ENCODE measurements at places on chromosomes 4 and X. TPM values are rescaled to one million over a fixed set of nuclear protein-coding genes. Genes with fewer than 3 reads are reported as not detected.

GRCh38 chr4:98745366-98745765 is 87.0 kb upstream of the TSPAN5 start:
- peak; percentile 56 for DNase-seq

DNA sequence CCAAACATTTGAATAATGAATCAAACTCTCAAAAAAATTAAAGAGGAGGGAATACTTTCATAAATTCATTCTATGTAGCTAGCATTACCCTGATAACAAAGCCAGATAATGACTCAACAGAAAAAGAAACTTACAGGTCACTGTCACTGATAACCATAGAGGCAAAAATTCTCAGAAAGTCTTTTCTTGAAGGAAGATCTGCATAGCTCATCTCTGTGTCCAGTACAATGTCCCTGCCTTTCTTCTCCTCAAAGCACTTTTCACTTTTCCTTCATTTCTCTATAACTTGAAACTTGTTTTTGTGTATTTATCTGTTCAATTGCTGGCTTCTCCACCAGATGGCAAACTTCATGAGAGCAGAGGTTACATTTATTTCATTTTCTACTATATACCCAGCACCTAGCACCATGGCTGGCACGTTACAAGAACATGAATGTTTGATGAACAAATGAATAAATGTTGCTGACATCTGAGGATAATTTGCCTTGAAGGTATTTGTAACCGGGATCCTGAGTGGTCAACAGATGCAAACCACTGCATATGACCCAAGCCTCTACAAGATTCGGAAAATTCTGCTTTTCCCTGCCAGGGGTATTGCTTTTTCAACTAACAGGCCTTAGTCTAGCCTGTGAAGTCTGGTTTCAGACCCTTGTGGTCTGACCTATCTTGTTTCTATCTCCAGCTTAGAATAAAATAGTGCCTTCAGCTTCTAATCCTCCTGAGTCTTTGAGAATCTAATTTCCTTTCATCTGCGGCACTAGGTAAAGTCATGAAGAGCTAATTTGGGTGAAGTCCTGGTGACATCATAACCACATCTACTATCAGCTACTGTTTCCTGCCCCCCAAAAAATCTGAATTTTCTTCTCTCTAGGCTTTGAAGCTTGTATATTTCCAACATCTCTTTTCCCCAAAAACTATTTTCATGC is 52.5 kb upstream of the ANTXR2 start:
- peak; percentile 50 for DNase-seq

DNA sequence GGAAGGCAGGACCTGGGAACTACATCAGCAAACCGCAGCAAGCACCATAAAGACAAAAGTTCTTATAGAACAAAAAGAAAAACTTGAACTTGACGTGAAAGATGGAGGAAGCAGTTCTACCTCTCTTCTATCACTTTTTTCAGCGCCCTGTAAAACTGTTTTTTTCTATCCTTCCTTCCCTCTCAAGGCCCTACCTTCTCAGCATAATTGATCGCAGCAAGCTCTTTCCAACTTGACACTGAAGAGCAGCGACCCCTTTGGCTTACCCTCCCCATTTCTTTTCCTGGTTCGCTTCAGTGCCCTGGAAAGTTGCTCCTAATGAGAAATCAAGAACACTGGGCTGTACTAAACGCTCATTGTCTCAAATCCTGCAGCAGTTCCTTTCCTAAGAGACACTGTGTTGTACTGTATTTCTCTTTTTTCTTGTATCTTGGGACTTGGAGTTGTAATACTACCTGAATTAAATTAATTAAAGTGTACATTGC is 150.6 kb upstream of the SLC4A4 start:
- DNase-seq: peak; percentile 70

DNA sequence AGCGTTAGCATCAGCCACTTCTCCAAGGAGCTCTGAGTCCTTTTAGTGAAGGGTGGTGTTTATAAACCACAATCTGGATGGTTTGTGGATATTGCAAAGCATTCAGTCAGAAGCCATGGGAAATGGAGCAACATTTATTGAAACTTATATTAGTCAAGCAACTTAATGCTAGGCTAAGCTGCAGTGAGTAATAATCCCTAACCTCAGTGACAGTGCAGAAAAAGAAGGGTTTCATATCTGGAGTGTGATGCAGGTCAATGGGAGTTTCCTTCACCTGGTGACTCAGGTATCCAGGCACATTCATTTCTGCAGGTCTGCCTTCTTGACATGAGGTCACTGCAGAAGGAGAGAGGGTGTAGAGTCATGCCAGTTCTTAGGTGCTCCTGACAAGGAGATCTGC is 10.4 kb upstream of the DRD5 start:
- no peak for DNase-seq

DNA sequence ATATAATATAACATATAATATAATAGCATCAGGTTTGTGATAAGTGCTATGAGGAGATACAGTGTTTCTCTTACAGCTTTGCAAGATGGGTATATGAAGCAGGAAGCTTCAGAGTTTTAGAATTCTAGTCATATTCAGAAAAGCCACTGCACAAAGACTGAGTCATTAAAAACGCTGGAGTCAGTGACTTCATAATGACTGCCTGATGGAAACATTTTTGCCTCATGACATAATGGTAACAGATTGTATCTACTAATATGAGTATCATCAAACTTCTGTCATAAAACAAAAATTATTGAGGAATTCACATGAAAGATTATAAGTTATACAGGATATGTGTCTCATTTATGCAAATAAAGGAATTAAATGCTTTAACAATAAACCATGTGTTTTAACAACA is 46.8 kb downstream of the EPHA5 start:
- no peak for DNase-seq

DNA sequence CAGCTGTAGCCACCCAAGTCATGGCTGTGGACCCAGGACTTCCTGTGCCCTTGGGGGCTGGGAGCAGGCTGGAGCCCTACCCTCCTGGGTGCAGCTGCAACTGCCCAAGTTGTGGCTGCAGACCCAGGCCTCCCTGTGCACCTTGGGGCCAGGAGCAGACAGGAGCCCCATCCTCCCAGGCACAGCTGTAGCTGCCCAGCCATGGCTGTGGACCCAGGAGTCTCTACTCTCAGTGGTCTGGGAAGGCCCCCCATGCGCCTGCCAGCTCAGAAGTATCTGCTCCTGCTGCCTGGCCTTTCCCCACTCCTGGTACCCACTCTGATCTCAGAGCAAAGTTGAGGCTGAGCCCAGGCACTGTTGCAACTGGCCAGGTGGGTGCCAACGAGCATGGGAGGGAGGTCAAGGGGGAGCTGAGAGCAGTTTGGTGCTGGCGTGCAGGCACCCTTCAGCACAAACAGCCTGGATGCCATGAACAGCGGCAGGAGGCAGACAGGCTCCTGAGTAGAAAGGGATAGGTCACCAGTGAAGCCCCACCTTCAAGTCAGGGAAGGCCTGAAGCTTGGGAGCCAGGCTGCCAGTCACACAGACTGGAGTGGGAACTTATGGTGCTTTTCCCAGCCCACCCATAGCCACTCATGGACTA is 21.5 kb downstream of the PRRG1 start:
- no peak for DNase-seq

DNA sequence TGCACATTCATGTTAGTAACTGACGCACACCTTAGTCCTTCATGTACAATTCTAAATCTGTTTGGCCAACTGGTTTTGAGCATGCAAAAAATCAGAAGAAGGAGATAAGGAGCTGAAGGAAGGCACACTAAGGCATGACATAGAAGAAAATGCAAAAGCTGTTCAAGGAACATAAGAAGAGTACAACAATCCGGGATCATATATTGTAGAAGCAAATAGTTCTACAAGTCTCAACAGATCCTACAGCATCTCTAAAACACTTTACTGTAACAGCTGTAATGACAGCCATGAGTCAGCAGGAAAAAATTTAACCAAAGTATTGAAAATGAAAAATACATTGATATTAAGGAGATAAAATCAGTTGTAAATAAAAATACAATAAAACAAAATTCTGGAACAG is 57.7 kb downstream of the KLHL13 start:
- no peak for DNase-seq

DNA sequence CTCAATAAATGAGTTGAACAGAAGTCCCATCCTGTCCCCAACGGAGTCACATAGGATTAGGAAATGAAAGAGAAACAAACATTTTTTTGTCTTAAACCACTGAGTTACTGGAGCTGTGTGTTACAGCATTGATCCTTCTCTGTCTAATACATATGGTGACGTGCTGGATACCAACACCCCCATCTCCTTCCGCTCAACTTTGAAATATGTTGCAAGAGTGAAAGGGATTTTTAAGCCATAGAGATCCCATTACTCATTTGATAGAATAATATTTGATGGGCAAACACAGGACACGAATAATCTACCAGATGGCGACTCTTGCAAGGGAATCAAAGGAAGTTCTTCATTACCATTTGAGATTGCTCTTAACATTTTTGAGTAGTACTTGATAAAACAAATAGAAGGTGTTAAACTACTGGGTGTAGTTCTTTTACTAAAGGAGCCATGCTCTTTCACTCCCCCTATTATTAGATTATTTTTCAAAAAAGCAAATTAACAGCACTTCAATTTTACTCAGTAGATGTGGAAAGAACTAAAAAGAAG is 140.5 kb downstream of the PACRGL start:
- no peak for DNase-seq

- DNase-seq: no peak
These were observed 969.3 kb upstream of the FTHL17 start for GRCh38 chrX:32041181-32041580.

GRCh38 chr4:123216946-123217345 is 179.6 kb upstream of the SPRY1 start:
- DNase-seq: no peak

DNA sequence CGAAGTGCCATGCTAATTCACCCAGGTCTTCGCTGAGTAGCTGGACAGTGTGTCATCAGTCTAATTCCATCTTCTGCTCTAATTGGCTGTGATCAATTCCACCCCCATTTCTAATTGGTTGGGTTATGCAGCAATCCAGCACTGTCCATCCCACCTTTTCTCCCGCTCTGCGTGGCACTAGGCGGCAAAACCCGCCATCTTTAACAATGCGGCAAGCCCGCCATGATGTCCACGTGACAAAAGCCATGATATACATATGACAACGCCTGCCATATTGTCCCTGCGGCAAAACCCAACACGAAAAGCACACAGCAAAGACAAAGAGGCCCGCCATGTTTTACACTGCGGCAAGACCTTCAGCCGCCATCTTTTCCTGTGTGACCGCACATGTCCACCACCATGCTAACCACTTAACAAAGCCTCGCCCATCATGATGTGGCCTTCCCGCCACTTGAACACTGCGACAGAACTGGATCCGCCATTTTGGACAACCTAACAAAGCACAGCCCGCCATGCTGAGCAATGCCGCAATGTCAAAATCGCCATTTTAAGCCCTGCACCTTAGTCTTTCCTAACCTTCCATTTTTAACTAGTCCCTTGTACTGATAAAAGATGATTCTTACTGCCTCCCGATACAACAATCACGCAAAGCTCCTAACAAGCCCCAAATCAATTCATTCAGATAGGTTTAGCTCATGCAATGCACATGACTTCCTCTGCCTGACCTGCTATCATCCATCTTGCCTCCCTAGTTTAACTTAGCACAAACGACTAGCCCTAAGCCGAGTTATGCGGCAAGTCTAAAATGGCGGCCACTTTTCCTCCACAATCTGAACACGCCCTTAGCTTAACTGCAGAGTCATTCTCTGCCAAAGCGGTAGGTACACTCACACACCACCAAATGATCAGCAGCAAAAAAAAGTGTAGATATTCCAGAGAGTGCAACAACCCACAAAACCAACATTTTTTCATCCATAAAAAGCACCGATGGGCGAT is 288.3 kb downstream of the CHIC1 start:
- DNase-seq: no peak

DNA sequence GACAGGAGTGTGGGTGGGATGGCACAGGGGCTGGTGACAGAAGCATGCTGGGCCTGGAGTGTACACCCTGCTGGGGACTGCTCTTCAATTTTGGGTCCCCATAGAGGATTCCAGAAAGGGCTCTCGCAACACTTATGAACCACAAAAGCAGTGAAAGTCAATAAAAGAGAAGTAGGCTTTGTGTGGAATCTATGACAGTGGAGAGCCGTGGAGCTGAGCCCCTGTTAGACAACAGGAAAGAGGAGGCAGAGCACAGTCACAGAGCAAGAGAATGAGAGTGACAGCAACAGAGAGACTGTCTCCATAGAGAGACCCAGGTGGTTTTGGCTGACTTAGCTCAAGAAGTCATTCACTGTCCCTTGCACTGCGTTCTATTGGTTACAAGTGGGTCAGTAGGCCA is 135.1 kb upstream of the ATP6AP2 start:
- DNase-seq: no peak

DNA sequence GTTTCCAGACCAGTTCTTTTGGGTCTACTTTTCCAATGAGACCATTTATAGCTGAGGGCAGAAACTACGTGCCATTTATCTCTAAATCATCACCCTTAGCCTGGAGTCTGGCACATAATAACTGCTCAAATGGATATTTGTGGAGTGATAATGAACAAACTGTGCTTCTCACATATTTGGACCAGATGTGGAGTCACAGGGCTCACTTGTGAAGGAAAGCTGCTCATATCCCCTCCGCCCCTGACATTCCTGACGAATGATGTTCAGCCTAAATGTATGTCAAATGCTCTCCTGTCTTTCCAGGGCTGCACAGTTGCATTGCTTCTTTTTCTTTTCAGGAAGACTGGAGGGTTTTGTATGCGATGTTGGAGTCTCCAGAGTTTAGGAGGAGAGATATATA is 110.1 kb downstream of the GBA3 start:
- no peak for DNase-seq

DNA sequence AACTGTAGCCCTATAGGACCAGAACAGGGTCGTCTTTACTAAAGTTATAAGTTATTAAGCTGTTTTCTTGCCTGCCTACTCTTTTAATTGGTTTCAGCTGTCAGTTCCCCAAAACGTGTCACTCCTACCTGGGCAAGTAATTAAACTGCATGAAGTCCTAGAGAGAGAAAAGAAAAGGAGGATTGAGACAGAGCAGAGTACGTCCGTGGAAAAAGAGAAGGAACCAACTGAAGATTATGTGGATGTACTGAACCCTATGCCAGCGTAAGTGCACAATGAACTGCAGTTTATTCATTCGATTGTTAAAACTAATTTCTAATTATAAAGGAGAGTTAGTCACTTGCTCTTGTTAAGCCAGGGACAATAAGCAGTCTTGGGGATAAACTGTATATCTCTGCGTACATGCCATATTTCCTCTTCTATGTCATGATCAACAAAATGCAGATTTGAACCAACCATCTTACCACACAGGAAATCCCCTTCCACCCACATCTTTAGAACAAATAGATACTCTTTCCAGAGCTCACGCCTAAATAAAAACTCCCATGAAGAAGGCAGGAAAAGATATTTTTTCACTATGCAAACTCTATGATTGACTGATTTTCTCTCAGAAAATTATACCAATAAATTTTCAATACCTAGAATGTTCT is 22.8 kb downstream of the STAP1 start:
- no peak for DNase-seq

GRCh38 chr4:73068491-73069337 is 802 bp downstream of the COX18 start:
- DNase-seq: peak; percentile 22

GRCh38 chrX:72169008-72169728 is 12.4 kb upstream of the PIN4 start:
- DNase-seq: no peak

GRCh38 chr4:107065201-107065600 is 29.1 kb upstream of the DKK2 start:
- no peak for DNase-seq

The ZXDA gene
- 5.7 TPM for total RNA-seq

The P2RY4 gene
- not detected for total RNA-seq

The BEND2 gene
- not detected for total RNA-seq

The IL2RG gene
- not detected for total RNA-seq

The NAA11 gene
- not detected for total RNA-seq

The ZNF711 gene
- 18.5 TPM for total RNA-seq

The RHOXF2B gene
- not detected for total RNA-seq

The TMPRSS11F gene
- 0.27 TPM for total RNA-seq

The HTRA3 gene
- total RNA-seq: 3.6 TPM

The ASMT gene
- 2.4 TPM for total RNA-seq

The MAP7D2 gene
- total RNA-seq: 0.90 TPM
